ENCODE measurements at places on chromosomes 7 and 10.

DNA sequence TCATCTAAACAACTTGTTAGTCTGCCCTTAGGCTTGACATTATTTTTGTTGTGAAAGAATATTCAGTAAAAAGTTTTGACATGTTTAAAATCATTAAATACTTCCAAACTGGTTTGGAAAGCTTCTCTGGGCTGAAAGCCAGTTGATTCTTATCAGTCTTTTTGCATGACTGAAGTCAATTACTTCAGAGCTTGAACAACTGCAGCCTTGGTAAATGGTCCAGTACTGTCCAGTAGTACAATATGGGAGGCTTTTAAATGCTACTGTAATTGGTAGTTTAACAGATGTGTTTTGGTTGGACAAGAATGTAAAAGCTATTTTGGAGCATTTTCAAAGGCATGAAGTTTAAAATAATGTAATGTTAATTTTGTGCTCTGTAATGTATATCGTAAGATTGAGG lies 103.4 kb downstream of the SDK1 start:
- peak; percentile 59 for DNase-seq

DNA sequence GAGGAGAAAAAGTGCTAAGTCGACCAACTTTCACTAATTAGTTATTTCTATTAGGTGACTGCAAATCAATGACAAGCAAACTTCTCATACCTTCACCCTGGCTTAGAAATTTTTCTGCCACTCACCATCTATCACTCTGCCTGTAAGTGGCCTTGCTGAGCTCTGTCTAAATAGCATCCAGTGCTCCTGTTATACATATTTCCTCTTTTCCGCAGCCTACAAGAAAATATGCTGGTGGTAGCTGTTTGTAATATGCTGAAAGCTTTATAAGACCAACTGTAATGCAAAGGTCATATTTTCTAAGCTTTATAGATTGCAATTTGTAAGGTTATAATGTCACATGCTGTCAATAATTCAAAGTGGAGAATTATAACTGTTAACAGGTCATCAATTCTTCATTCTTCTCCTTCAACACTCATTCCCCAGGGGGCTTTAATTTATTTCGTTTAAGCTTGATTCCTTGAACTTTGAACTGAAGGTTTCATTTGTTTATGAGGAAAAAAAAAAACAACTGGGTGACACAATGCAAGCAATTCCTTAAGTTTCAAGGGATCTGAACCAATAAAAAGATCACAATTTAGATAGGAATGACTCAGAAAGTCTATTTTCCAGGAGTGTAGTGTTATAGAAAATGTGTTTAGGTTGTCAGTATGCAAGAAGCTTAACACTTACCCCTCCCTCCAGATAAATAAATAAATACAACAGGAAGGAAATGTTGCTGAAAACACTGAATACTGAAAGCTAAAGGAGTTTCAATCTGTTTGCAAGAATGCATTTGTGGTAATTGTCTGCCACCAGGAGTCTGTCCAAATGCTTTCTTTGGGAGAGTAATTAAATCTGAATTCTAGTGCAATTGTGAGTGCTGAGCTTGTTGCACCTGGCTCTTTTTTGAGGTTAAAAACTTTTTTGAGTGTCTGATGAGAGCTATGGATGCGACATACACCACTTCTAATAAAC lies 183.7 kb downstream of the SORCS1 start:
- DNase-seq: no peak

DNA sequence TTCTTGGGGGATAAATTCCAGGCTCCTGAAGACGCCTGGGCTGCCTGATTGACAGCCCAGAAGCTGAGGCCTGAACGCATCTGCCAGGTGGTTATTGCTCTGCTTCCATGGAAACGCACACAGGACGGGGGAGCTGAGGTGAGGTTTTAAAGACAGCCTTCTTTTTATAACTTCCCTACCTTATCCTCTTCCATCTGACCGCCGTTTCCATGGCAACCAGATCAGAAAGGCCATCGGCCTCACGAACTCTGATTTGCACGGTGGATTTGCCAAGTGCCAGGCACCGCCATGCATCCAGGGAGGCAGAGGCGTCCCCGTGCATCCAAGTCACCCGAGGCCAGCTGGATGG lies 260.9 kb downstream of the ADARB2 start:
- DNase-seq: no peak

DNA sequence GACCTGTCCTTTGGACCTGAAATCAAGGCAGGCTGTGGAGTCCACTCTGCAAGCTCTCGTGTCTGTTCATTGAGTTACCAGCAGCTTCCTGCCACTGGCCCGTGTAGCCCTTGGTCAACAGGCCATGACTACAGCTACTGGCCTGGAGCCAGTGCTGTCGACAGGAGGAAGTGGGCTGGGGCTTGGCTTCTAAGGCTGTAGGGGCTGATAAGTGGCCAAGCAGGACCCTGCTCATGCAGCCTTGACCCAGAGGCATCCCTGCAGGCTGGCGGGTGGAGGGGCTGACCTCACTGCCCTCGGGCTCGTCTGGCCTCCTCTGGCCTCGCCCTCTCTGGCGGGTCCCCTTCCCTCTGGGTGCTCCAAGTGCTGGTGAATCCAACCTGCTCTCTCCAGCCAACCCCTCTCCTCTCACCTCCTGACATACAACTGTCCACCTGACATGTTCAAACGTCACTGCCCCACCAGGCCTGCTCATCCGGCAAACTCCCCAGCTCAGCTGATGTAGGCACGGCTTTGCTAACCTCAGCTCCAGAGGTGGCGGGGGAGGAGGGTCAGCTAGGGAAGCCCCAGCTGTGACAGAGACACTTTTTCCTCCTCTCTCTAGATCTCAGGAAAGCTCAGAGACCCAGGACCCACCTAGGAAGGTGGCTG lies 188.6 kb upstream of the LYZL2 start:
- no peak for DNase-seq

GRCh38 chr7:84668116-84668515 lies 473.5 kb upstream of the SEMA3A start:
- no peak for DNase-seq

- no peak for DNase-seq
These were observed 213.1 kb downstream of the CHRM2 start for GRCh38 chr7:137081321-137082093.

DNA sequence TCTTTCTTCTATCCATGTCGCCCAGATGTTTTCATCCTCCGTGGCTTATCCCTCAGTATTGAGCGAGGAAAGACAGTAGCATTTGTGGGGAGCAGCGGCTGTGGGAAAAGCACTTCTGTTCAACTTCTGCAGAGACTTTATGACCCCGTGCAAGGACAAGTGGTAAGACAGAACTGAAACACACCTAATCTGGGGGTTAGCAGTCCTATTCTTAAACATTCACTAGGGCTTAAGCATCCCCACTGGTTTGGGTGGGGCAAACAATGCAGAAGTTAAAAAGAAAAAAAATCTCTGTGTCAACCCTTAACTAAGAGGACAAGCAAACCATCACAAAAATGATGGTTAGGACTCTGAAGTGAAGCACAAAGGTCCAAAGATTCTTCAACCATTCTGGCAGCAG lies 43.8 kb downstream of the SP8 start:
- DNase-seq: no peak

DNA sequence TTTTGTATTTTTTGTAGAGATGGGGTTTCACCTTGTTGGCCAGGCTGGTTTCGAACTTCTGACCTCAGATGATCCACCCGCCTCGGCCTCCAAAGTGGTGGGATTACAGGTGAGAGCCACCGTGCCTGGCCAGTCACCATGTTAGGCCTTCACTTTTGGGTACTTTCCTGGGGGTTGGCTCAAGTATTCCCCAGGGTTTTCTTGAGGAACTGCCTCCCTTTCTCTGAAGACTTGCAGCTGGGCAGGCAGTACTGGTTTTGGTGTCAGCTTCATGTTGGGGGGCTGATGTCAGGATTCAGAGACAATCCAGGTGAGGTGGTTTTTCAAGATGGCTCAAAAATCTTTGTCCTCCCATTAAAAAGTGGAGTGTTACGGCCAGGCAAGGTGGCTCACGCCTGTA lies 7.7 kb downstream of the ZNHIT1 start:
- no peak for DNase-seq

DNA sequence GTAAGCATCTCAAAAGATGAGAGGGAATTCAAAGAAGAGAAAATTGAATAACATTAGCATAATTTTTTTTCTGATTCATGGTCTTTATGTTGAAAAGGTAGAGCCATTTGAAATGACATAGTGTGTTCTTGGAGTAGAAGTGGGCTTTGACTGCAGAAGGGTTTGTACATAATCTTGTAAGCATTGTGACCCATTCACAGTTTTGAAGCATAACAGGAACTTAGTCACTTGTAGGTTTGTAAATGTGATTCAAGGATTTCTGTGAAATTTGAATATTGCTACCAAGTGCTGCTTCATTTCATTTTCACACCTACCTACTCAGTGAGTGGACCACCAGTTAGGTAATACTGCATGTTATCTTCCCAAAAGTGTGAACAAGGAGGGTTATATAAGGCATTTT lies 68.6 kb downstream of the PON1 start:
- no peak for DNase-seq

DNA sequence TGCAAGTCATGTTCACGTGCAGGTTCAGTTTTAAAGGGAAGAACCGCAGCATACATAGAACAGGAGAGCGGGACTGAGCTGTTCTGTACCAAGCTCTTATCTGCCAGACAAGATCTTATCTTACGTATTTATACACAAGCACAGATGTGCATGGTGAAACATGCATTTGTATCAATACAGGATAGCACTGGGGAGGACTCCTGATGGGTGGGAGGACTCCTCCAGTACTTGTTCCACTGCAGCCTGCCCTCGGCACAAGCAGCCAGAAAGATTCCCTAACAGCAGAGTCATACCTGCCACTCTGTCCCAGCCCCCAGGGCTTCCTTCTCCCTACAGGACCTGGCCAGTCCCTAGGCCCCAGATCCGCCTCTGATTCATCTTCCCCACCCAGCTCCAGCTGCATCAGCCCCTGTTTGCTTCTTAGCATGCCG lies 13.2 kb upstream of the PRKCQ start:
- DNase-seq: no peak

GRCh38 chr10:123526356-123527064 lies 139.6 kb upstream of the GPR26 start:
- DNase-seq: no peak

DNA sequence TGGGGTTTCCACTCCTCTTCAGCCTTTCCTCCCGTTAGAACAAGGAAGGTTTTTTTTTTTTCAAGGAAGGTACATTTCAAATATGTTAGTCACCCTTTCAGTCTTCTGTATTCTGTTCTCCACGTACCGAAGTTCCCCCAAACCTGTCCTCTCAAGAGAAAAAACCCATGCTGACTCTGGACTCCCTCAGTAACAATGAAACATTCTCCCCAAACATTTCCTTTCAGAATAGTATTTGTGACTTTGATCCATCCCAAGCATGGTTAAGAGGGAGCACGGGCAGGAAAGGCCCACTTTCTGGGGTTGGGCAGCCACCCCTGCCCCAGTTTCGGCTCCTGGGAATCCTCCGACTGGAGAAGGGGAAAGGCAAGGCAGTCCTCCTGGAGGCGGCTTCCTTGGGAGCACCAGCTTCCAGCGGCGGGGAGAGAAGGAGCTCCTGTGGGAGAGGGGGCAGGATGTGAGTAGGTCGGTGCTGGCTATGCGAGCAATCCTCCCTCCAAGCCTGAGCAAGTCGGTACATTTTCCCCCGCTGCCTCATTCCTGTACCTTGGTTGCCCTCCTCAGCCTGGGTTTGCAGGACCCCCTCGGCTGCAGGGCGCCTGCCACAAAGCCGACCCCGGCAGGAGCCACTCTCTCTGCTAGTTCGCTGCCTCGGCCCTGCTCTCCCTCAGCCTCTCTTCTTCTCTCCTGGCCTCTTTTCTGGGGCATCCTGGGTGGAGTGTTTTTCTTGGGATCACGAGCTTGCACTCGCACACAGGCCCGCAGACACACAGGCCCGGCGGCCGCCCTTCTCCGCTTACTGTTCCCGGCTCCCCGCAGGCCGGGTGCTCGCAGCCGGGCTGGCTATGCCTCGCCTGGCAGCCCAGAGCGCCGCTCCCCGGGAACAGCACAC lies 2.1 kb upstream of the HOXA1 start:
- peak; percentile 20 for DNase-seq

- no peak for DNase-seq
These were observed 13.7 kb downstream of the CALML3 start for GRCh38 chr10:5538446-5538845.

- DNase-seq: no peak
These were observed 21.6 kb downstream of the SMKR1 start for GRCh38 chr7:129523924-129524323.

GRCh38 chr7:142811154-142811737 lies 40.5 kb downstream of the PRSS2 start:
- no peak for DNase-seq

GRCh38 chr10:78194050-78194449 lies 160.4 kb downstream of the RPS24 start:
- no peak for DNase-seq

- no peak for DNase-seq
These were observed 28.9 kb downstream of the UNC5B start for GRCh38 chr10:71241114-71241829.

GRCh38 chr7:17183630-17184328 lies 114.7 kb upstream of the AHR start:
- DNase-seq: no peak

DNA sequence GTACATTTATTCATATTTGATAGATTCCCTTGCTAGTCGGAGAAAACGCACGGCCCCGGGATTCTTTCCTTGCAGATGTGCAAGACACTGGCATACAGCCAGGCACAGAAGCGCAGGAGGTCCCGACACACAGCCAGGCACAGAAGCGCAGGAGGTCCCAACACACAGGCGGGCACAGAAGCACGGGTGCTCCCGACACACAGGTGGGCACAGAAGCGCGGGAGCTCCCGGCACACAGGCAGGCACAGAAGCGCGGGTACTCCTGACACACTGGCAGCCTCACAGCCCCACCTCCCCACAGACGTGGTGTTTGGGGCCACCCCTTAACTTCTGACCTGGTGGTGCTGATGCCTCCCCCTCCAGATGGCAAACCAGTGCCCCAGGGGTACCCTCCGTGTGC lies 237.3 kb downstream of the ZMYND11 start:
- no peak for DNase-seq

- peak; percentile 49 for DNase-seq
These were observed 512 bp upstream of the VIM start for GRCh38 chr10:17227367-17228090.

GRCh38 chr7:104841798-104842197 lies 172.2 kb upstream of the KMT2E start:
- DNase-seq: no peak

- DNase-seq: no peak
These were observed 96.6 kb downstream of the ZNF438 start for GRCh38 chr10:30935078-30935477.

DNA sequence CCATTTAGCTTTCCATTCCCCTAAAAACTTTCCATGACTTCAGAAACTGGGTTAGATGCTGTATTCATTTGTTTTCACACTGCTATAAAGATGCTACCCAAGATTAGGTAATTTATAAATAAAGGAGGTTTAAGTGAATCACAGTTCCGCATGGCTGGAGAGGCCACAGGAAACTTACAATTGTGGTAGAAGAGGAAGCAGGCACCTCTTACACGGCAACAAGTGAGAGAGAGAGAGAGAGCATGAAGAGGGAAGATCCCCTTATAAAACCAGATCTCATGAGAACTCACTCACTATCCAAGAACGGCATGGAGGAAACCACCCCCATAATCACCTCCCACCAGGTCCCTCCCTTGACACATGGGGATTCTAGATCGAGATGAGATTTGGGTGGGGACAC lies 336.8 kb downstream of the TFEC start:
- no peak for DNase-seq

- DNase-seq: no peak
These were observed 52.6 kb upstream of the TMEM106B start for GRCh38 chr7:12158334-12159060.

- DNase-seq: no peak
These were observed 25.1 kb upstream of the UBE3C start for GRCh38 chr7:157113607-157114006.

GRCh38 chr7:70177166-70177565 lies 578.9 kb downstream of the AUTS2 start:
- DNase-seq: no peak

Data from left kidney (tissue), 8 donors.